Tibial nerve (tissue), 4 donors: ENCODE measurements at places on chromosomes 2 and 18.
A peak's percentile ranks its signal among the peaks of the same experiment; 100 is the strongest.

- peak; percentile 49 for DNase-seq
Measured at GRCh38 chr18:33231474-33232317, 208.8 kb downstream of the CCDC178 start.

GRCh38 chr18:61992285-61992684, 99.5 kb upstream of the RNF152 start:
- DNase-seq, result no peak

DNA sequence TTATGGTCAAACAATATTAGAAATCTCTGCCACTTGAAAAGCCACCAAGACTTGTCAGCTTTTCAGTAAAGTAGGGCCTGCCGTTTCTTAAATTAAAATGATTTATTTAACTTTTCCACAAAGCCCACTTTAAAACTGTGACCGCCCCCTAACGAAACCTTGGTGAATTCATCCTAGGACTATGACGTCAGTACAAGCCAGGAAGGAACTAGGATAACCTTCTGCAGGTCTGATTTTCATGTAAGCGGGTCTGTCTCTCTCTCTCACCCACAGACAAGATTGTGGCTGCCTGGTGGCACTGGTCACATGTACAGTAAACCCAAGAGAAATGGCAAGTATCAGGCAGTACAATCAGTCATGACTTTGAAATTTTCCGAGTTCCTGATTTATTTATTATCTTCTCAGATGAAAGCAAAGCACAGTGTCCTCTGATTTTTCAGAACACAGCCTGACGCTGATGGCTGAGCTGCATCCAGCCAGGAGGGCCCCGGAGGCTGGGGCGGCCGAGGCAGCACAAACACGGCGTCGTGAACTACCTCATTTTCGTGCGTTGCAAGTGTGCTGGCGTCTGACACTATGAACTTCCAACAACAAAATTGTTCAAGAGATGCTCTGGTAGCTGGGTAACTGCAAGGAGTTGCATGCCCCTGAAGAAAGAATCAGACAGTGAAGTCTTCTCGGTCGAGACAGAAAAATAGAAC, 18.9 kb downstream of the SALL3 start:
- DNase-seq, result no peak

DNA sequence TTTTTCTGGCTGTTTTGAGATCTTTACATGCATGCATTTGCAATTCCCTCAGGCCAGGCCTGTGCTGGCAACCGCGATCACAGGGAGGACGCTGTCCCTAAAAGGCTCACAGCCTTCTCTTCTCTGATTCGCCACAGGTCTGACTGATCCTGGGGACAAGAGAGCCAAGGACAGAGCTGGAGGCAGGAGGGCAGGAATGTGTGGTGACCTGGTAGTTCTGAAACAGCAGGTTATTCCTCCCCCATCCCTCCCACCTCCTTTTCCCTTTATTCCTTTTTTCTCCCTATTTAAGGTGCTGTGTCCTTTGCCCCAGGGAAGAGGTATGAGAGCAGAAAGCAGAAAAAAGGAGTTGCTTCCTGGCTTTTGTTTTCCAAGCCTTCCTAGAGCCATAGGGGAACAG, 21.9 kb downstream of the TMEM177 start:
- DNase-seq, result no peak

- DNase-seq, result no peak
Measured at GRCh38 chr2:39550701-39551285, 113.7 kb upstream of the MAP4K3 start.

GRCh38 chr2:104880076-104880475, 26.2 kb downstream of the POU3F3 start:
- no peak for DNase-seq

- DNase-seq, result no peak
Measured at GRCh38 chr2:217790681-217791392, 212.0 kb downstream of the TNS1 start.

DNA sequence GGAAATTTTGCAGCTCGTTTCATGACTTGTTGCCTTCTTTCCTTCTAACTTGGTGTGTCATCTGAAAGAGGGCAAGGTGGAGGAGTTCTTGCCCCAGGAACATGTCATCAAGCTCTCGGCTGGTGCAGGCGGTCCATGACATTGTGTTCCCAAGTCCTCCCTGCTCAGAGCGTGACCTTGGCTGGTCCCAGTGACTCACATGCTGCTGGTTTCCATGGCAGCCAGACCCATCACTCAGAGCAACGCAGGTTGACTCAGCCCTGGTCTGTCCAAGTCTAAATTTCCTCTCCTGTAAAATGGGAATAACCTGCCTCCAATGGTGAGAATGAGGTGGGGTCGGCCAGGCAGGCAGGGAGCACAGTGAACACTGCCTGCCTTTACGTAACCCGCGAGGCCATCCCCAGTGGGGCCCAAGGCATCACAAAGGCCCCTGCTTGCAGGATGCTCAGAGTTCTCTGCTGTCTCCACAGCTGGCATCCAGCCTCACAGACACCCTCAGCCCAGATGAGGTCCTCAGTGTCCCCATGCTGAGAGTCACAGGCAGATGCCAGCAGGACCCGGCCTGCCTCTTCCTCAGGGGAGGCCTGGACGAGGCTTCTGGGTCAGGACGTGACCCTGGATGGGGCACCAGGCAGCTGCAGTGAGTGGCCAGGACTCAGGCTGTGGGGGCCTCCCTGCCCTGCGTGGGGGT, 143.7 kb downstream of the TPO start:
- DNase-seq, result peak; percentile 29

DNA sequence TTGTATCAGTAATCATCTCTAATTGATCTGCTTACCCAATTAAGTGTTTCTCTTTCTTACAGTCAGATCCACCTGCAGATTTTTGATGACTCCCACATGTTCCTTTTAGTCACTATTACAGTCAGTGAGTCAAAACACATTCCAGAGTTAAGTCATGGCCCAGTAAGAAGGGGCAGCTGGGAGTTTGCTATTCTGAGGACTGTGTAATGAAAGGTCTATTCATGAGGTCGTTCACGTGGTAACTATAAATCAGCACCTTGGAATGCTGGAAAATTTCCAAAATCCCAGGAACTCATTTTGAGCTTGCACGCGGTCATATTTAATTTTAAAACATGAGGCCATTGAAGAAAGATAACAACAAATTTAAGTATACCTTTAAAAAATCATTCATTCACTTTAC, 252.5 kb downstream of the XIRP2 start:
- no peak for DNase-seq

- DNase-seq, result no peak
Measured at GRCh38 chr18:58345875-58346274, 283.0 kb downstream of the ALPK2 start.

- DNase-seq, result no peak
Measured at GRCh38 chr2:104599787-104600510, 254.0 kb upstream of the POU3F3 start.

GRCh38 chr18:58187674-58188073, 143.6 kb downstream of the NEDD4L start:
- DNase-seq, result no peak

- no peak for DNase-seq
Measured at GRCh38 chr2:126444512-126444911, 211.4 kb upstream of the GYPC start.

DNA sequence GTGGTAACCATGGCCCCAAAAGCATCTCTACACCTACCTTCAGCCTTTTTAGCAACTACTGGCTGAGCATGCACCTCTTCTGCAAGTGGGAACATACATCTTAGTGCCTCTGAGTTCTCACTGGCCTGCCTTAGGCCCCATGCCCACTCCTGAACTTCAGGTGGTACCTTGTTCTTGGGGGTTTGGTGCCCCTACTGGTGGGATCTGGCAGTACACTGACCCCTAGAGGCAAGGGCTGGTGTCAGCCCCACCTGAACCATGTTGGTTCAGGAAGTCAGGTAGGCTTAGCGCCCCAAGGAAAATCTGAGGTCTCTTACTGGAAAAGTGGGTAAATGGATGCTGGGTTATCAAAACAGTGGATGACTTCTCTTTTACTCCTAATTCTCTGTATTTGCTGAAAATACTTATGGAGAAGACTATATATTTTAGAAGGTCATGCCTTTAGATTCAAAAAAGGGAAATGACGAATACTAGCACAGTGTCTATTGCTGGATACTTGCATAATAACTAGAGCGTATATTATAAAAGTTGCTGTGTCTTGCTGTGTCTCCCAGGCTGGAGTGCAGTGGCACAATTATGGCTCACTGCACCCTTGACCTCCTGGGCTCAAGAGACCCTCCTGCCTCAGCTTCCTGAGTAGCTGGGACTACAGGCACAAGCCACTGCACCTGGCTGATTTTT, 84.6 kb downstream of the RAB31 start:
- no peak for DNase-seq

- no peak for DNase-seq
Measured at GRCh38 chr2:149456285-149456684, 125.9 kb downstream of the LYPD6 start.

GRCh38 chr18:78086931-78087330, 837.3 kb downstream of the GALR1 start:
- no peak for DNase-seq

DNA sequence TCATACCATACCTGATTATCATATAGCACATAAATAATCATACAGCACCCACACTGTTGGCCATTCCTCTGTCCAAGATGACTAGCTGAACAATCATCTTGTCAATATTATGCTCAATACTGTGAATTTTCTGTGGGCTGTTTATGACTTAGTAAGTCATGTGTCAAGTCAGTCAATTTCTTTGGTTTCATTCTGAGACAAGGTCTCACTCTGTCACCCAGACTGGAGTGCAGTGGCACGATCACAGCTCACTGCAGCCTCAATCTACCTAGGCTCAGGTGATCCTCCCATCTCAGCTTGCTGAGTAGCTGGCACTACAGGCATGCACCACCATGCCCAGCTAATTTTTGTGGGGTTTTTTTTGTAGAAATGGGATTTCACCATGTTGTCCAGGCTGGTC, 5.7 kb downstream of the MCM6 start:
- DNase-seq, result no peak

DNA sequence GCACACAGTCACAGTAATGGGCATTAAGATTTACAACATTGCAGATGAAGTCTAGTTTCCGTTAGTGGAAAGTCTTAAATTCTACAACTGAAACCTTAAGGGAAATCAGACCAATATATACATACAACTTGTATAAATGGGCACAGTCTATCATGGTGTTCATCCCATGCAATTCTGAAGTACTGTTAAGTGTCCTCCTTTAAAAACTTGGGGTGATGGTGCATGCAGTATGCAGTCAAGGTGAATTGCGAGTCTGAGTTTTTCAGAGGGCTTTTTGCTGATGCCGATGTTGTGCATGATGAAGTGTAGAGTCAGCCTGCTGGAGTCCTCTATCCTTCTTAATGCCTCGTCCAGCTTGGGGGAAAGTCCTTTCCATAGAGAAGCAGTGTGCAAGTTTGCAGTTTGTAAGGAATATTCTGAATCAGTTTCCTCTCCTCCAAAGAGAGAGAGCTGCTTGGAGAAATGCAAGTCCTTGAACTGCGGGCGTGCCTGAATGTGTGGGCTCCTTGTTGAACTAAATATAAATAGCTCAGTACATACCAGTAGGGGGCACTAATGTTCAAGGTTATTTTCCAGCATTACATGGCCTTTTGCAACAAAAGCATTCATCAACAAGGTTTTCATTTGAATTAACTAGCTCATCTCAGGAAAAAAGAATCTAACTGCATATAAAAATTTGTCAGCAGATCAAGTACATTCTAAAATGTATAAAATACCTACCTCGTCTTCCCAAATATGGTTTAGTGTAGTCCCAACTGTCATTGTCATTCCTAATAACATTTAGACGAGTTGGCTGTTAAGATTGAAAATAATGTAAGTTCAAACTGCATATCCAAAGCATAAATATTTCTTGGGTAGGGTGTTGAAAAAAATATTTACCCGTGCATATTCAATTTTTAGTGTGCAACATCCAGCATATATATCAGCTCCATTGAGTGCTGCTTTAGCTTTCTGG, 21.3 kb downstream of the HNRNPLL start:
- DNase-seq, result no peak

- no peak for DNase-seq
Measured at GRCh38 chr18:26312199-26312598, 86.0 kb downstream of the TAF4B start.

DNA sequence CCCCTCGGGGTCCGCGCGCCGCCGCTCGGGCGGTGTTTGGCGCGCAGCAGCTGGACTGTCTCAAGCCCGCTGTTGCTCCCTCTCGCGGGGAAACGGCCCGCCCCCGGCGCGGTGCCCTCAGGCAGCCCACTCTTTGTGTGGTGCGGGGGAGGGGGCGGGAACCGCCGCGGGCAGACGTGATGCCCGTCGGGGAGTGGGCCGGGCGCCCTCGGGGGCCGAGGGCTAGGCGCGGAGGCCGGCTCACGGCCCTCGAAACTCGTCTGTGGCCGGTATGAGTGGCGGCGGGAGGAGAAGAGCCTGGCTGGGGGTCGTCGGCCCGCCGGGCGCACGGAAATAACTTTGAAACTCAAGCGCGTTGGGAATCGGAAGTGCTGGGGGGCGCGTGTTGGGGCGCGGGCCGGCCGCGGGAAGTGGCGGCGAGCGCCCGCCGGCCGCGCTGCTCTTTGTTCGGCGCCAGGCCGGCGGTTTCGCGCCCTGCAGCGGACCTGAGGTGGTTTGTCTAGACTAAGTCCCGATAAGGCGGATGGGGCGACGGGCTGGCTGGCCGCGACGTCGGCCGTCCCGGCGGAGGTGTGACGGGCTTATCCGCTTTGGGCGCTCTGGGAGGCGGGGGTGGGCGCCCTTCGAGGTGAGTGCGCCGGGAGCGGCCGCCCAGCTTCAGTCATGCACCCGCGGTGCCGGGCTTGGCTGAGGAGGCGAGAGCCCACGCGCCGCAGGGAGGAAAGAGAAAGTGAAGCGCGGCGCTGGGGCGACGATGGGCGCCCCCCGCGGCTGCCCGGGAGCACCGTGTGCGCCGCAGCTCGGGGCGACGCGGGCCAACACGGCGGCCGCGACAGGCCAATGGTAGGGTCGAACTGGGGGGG, 679 bp downstream of the PTMA start:
- no peak for DNase-seq

GRCh38 chr18:6495536-6495935, 80.8 kb upstream of the L3MBTL4 start:
- DNase-seq, result no peak

GRCh38 chr2:128306081-128306930, 12.4 kb downstream of the HS6ST1 start:
- DNase-seq, result peak; percentile 64

DNA sequence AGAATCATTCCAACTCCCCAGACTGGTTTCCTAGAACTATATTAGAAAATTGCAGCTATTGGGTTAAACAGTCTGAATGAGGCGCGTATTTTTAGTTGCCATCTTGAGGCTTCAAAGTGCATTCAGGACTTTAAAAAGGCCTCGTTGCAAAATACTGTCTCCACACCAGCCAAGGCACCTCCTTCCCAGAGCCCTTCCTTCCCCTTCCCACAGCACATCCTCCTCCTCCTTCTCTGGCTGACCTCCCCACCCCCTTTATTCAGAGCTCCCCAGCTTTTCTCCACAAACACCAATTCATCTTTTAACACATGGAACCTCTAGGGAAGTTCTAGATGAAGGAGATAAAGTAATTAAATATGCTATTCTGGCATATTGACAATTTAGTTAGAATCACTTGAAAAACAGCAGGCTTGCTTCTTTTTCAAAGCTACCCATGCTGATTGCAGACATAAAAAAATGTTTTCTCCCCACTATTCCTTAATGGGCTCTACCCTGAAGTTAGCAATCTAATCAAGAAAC, 90.3 kb downstream of the RTP5 start:
- DNase-seq, result no peak
